ENCODE measurements at places on chromosomes 1 and 21.

DNA sequence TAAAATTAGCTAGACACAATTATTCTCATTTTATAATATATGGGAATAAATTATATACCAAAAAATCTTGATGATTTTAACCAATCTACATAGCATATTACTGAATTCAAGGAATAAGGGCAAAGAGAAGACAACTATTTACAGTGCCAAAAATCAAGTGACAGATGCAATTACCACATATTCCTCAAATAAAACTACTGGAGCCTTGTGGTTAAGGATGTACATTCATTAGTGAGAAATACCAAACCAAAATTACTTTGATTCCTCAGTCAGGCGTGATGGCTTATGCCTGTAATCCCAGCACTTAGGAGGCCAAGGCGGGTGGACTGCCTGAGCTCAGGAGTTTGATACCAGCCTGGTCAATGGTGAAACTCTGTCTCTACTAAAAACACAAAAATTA lies 68.8 kb upstream of the RBM34 start:
- no peak for DNase-seq

GRCh38 chr1:238196516-238196915 lies 305.8 kb upstream of the ZP4 start:
- DNase-seq, result no peak

DNA sequence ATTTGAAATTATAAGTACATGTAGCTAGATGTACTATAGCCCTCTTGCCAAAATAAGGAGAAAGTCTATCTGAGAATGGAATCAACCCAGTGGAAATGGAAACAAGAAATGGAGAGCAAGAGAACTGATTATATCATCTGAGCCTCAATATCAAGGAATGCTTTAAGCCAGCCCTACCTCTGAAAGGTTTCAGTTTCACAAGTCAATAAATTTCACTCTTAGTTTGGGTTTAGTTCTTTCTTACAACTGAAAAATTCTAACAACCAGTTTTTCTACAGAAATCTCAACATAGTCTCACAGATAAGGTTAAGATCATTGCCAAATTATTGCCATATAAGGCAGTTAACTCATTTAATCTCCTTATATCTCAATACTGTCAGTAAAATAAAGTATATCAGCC lies 80.0 kb downstream of the EPS15 start:
- DNase-seq, result no peak

DNA sequence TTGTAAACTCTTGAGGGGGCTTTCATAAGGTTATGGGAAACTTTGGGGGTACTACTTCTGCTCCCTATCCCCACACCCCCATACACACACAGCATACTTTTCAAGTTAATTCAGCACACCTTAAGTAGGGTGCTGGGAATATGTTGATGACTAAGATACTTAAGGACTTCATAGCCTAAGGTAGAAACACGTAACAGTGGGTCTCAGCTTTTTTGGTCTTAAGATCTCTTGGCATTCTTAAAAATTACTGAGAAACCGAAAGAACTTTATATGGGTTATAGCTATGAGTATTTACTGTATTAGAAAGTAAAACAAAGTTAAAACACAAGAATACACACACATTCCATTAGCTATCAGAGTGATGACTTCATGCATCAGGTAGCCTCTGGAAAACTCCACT lies 2.1 kb downstream of the OTUD3 start:
- no peak for DNase-seq

GRCh38 chr1:147105909-147106308 lies 66.4 kb downstream of the PRKAB2 start:
- no peak for DNase-seq

GRCh38 chr1:194795917-194796593 lies 1609.6 kb upstream of the B3GALT2 start:
- no peak for DNase-seq

Measured in esophagus squamous epithelium (tissue), 5 donors.